Right renal cortex interstitium (tissue), 3 donors: ENCODE measurements at places on chromosomes 3 and 15.

- DNase-seq = no peak
Measured at GRCh38 chr15:33074942-33075341, 119.6 kb downstream of the FMN1 start.

DNA sequence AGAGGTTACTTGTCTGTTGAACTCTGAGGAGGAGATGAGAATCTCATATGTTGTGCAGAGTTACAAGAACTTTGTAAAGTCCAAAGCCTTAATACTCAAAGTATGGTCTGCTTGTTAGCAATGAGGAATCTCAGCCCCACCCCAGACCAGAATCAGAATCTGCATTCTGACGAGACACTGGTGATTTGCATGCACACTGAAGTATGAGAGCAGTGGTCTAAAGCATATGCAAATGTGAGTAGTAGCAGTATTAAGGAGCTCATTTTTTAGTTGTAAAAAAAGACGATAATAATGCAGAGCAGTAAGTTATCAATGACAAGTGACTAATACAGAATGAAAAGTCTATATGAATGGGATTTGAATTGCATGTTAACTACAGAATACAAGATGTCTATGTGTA lies 327.7 kb downstream of the RYR3 start:
- no peak for DNase-seq

DNA sequence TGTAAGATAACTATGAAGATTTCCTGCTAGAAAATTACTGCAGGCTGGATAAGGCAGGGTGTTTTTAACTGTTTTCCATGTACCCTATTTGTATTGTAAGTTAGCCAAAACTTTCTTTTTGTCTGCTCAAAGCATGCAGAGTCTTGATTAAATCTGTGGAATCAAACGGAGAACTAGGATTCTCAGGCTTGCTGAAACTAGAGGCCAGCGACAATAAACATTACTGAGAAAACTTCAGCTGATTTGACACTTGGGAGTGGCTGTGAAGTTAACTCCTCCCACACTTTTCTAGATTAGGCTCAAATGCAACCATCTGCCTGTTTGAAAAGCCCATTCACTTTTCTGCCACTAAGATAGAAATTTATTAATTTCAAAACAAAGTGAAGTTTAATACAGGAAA lies 153.2 kb upstream of the FRMD4B start:
- DNase-seq = no peak

- no peak for DNase-seq
Measured at GRCh38 chr15:93362203-93362602, 273.2 kb upstream of the RGMA start.

DNA sequence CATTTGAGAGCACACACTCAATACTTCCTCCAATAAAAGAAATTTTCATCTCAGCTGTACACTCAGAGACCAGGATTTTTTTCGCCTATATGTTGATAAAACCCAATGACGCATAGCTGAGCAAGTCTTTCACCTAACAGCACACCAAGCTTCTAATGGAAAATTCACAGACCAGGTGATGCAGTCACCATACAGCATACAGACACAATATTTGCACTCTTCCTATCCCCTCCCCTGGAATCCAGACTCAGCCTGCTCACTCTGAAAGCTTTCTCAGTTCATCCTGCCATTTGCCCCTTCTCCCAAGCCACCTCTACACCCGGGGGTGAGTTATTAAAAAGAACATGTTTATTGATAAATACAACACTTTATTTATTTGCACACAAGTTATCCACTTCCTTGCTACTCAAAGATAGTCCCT lies 1.7 kb downstream of the TBC1D5 start:
- no peak for DNase-seq

DNA sequence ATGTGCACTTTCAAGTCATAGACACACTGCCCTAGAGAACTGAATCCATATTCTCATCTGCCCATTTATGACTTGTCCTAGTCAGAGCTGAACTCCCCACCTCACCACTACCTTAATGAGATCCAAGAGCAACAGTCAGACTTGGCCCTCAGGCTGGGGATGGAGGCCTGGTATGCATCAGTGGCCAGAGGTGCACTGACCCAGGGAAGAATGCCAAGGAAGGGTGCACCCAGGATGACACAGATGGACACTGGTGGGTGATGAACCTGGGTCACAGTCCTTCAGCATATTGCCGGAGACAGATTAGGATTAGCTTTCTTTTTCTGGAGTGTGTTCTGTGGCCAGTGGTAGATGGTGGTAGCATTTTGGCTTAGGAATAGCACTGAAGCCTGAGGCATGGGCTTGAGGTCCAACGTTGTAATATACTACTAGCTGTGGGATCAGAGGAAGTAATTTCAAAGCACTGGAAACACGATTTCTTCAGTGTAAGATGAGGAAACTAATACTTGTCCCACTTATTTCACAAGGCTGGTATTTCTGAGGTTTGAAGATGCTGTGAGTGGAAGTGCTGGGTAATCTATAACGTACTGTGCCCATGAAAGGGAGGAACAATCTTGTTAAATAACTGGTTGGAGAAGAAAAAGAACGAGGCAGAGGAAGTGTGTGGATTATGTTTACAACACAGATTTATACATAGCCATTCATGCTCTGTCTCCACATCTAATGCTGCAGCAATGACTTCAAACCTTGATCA lies 265.0 kb downstream of the THRB start:
- no peak for DNase-seq

DNA sequence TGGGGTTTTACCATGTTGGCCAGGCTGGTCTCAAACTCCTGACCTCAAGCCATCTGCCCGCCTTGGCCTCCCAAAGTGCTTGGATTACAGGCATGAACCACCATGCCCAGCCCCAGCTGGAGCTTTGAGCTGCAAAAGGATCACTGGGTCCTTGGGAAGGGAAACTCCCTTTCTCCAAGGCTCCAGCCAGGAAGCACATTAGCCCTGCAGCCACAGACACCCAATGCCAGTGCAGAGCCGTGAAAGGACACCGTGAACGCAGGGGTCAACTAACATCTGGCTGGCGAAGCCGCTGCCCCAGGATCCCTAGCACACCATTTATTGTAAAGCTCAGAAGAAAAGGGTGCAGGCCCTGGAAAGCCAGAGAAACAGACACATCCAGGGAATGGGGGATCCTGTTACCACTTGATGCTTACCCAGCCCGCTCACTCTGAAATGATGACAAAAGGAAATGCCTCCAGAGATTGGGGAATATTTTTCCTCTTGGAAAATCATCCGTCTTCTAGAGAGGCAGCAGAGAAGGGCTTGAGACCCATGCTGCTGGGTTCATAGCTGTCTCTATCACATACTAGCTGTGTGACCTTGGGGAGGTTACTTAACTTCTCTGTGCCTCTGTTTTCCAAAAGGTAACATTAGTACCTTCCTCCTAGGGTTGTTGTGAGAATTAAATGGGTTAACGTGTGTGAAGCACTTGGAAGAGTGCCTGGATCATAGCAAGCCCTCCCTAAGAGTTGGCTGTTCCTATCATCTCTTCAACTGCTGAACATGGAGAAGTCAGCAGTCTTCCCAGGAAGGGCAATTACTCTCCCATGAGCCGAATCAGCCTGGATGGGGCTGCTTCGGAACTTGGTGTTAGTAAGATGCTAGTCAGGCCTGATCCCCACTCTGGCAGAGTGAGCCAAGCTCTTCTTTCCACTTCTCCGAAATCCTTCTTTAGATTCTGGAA lies 40.8 kb downstream of the LMCD1 start:
- no peak for DNase-seq

- no peak for DNase-seq
Measured at GRCh38 chr15:56715220-56715619, 18.1 kb downstream of the ZNF280D start.

DNA sequence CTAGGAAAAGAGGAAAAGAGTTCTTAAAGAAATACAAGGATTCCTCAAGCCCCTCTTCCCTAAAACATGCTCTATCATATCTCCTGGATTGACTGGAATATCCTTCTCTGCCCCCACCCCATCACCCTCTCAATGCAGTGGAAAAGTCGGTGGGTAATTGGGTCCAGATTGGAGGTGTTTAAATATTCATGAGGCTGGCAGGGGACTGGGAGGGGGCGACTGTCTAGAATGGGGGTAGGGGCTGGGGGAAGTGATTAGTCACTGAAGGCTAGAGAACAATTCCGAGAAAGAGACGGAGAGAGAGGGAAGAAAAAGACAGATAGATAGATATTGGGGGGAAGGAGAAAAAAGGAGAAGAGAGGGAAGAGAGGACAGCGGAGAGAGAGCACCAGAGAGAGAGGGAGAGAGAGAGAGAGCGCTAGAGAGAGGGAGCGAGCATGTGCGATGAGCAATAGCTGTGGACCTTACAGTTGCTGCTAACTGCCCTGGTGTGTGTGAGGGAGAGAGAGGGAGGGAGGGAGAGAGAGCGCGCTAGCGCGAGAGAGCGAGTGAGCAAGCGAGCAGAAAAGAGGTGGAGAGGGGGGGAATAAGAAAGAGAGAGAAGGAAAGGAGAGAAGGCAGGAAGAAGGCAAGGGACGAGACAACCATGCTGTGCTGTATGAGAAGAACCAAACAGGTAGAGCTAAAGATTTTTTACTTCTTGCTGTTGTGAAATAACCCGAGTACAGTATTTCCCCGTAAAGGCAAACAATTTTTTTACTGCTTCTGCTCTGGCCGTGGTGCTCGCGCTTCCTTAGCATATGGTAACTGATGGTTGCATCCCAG lies at the start of gene GAP43:
Gene GAP43 (plus strand): TSS at position 467 of the 825 bp plus-strand sequence. CDS start 180 bp downstream, at position 647.
- DNase-seq = peak; percentile 18

GRCh38 chr15:73930371-73930770 lies 4.1 kb downstream of the LOXL1 start:
- DNase-seq = no peak

DNA sequence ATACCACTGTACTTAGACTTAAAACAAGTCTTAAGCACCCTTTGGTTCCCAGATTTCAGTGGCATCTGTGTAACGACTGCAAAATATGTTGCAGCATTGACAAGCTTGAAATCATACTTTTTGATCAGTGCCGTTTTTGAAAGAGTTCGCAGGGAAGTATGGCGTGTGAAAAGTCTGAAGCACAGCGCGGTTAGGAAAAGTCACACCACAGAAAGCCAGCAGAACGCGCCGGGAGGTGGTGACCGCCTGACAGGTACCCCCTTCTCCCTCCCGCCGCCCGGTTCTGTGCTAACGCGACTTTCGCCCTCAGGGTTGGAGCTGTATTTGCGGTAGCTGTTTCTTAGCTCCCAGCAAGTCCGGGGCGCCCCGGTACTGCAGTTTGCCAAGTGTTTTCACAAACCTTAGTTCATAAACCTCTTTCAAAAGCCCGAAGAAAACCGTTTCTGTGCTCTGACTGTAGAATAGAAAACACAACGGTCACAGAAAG lies 481 bp upstream of the CRYBG3 start:
- no peak for DNase-seq

DNA sequence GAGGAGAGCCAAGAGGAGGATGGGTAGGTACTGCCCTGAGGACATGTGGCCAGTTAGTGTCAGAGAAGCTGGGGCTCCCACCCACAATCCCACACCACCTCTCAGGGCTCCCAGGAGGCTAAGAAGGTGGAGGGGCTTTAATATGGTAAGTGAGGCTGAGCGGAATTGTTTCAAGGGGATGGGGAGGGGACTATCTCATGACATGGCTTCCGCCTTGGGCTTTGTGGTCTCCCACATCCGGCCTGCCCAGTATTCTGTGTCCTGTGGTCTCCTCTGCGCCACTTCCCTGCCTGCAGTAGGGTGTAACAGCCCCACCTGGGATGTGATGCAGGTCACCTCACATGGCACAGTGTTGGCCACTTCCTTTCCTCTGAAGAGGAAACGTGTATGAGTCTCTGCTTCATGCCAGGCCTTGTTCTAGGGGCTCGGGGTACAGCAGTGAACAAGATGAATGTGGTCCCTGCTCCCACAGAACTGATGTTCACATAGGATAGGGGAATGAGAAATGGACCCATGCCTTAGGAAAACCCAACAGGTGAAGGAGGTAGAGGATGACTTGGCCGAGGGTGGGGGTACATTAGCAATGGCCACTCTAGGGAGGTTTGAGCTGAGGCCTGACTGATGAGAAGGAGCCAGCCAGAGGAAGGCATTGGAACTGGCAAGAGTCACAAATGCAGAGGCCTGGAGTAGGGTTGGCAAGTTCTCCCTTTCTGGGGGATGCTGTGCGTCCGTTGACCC lies 3.2 kb downstream of the NEIL1 start:
- no peak for DNase-seq

DNA sequence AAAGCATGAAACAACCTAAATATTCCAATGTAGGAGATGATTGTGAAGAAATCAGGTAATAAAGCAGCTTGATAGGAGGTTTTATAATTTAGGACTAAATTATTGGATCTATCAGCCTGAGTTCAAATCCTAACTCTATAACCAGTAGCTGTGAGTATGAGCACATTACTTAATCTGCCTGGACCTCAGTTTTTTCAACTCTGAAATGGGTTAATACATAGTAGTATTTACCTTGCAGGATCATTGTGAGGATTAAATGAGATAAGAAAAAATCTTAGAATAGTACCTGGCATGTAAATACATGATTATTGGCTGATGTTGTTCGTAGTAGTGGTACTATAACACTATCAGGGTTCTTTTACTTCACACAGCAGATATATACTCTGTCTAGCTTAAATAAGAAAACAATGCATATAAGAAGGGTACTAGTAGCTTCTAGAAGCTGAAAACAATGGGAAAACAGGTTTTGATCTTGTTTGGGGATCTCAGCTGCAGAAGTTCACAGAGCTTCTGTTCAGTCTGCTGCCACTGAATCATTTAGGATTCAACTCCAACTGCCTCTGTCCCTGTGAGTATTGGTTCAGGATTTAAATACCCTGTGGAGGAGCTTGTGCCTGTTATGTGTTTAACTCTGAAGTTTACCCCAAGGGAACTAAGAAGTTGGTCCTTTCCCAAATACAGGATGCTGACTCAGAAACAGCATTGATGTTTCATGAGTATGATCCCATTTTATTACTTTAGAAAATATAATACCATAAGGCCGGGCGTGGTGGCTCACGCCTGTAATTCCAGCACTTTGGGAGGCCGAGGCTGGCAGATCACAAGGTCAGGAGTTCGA lies 34.2 kb downstream of the KAT2B start:
- DNase-seq = no peak

DNA sequence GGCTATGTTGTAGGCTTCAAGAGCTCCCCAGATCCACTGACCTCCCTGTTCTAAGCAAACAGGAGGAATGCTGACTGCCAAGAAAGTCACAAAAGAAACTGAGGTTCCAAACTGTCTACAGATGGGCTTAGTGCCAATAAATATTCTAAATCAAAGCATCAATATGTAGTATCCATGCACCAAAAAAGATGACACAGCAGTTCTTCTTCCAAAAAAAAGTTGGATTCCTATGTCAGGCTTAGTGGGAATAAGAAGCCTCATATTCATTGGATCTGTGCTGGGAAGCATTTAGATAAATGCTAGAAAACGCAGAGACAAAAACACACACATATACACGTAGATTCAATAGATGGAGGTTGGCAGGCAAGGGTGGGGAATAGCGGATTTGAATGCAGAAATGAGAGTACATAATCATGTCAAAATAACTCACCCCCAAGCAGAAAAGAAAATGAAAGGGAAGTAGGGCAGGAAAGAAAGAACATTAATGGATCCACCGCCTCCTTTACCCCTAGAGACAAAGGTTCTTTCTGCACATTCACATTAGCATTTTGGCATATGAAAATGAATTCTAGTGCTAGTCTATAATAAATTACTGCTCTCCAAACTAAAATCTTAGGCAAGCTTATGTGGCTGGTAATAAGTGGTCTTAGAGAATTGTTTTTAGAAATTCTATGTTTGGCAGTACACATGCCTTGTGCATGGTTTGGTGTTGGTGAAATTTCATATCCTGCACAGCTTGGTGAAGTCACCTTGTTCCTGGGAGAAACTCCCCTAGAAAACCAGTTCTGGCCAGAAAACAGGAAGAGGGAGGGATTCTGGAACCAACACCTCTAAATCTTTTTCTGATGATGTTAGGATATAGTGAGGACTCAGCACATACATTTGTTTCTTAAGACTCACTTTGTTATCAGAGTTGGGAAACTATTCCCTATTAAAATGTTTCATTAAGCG lies 283.4 kb downstream of the LSAMP start:
- no peak for DNase-seq
